ENCODE measurements at places on chromosomes 11 and 22.

- H3K4me1 ChIP-seq: no peaks in the 10 kb centered on the region
- no peak overlapping the region for H3K4me3 ChIP-seq
- DNase-seq: no peak
- H3K36me3 ChIP-seq: no peaks in the 10 kb centered on the region
- H3K27ac ChIP-seq: no peak overlapping the region
- H3K27me3 ChIP-seq: peaks cover 31% of the 10 kb centered on the region
Observed at GRCh38 chr22:22810018-22810427, 77.6 kb upstream of the IGLL5 start.

- H3K27me3 ChIP-seq: no peaks in the 10 kb centered on the region
- H3K27ac ChIP-seq: peak overlapping the region; percentile 60
- peaks cover 21% of the 10 kb centered on the region for H3K4me1 ChIP-seq
- no peaks in the 10 kb centered on the region for H3K36me3 ChIP-seq
- peak; percentile 95 for DNase-seq
- no peak overlapping the region for H3K4me3 ChIP-seq
Observed at GRCh38 chr11:106706355-106706754, 311.9 kb downstream of the GUCY1A2 start.

DNA sequence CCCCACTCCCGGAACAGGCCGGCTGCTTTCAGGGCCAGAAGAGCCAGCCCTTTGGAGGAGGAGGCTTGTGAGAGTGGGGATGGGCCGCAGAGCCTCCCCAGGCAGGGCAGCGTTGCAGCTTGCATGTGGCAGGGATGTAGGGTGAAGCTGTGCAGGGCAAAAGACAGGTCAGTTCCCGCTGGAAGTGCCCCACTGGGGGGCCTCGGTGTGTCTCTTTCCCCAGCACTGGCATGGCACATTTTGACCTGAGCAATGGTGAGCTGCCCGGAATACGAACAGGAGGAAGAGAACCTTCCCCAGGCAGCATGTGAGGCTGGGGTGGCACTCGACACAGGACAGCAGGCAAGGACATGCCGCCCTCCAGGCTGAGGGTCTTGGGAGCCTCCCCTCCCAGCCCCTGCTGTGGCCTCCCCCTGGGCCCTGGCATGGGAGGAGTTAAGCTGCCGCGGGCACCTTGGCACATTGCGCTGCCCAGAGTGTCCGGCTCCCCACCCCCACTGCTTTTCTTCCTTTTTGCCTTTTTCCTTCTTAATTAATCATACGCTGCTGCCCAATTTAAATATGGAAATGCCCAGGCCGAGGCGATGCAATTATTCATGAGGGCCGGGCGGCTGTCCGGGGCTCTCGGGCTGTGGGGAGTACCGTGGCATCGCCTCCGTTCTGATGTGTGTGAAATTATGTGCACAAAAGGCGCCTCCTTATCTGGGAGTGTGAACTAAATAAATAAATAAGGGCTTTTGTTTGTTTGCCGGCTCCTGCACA is 76.0 kb upstream of the WNT7B start:
- peaks cover 53% of the 10 kb centered on the region for H3K4me1 ChIP-seq
- peak overlapping the region; percentile 69 for H3K4me3 ChIP-seq
- no peaks in the 10 kb centered on the region for H3K27me3 ChIP-seq
- peak; percentile 33 for DNase-seq
- peak overlapping the region; percentile 96 for H3K27ac ChIP-seq
- H3K36me3 ChIP-seq: no peaks in the 10 kb centered on the region

- H3K4me1 ChIP-seq: peaks cover 26% of the 10 kb centered on the region
- H3K36me3 ChIP-seq: no peaks in the 10 kb centered on the region
- H3K4me3 ChIP-seq: no peak overlapping the region
- H3K27me3 ChIP-seq: no peaks in the 10 kb centered on the region
Observed at GRCh38 chr11:119377112-119377901, 4.2 kb downstream of the USP2 start.

- no peak for DNase-seq
- no peak overlapping the region for H3K4me3 ChIP-seq
- H3K27me3 ChIP-seq: no peaks in the 10 kb centered on the region
- peaks cover 9% of the 10 kb centered on the region for H3K4me1 ChIP-seq
- no peak overlapping the region for H3K27ac ChIP-seq
- H3K36me3 ChIP-seq: no peaks in the 10 kb centered on the region
Observed at GRCh38 chr11:88521799-88522201, 184.3 kb upstream of the CTSC start.

DNA sequence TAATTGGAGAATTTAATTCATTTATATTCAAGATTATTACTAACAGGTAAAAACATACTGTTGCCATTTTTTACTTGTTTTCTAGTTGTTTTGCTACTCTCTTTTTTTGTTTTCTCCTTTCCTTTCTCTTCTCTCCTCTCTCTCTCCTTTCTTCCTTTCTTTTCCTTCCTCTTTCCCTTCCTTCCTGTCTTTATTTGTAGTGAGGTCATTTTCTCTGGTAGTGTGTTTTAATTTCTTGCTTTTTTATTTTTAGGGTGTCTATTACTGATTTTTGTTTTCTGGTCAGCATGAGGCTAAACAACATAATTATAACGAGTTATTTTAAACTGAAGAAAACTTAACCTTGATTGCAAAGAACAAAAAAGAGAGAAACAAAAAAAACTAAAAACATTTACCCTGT is 112.4 kb upstream of the SERPIND1 start:
- H3K4me1 ChIP-seq: no peaks in the 10 kb centered on the region
- no peaks in the 10 kb centered on the region for H3K36me3 ChIP-seq
- H3K27me3 ChIP-seq: peaks cover 36% of the 10 kb centered on the region
- no peak for DNase-seq
- no peak overlapping the region for H3K27ac ChIP-seq

DNA sequence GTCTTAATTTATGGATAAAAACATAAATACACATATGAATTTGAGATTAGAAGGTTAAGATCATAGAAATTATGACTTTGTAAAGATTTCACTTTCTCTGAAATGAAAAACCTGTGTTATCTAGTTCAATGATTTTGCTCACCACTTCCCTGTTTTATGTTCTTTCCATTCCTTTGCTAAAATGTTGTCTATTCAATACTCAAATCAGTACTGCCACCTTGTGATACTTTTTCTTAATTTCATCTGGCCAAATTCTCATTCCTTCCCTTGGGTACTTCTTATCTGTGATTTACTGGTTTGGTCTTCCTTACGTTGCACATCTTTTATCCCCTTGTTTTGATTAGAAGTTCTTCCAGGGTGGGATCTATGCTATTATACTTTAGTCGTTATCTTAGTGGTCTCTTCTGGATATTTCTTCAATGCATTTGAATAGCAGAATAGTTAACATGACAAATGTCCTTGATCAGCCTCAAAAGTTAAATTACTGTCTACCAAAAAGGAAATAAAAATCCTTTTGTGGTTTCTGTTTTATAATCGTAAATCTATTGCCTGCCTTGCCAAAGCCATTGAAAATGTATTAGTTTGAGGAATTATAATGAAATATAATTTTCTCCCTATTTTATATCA is 197.0 kb downstream of the PGR start:
- no peak overlapping the region for H3K4me3 ChIP-seq
- no peak overlapping the region for H3K27ac ChIP-seq
- peak; percentile 78 for DNase-seq
- no peaks in the 10 kb centered on the region for H3K27me3 ChIP-seq
- peaks cover 25% of the 10 kb centered on the region for H3K4me1 ChIP-seq

Measured in PC-3 (cell line).